ENCODE measurements at places on chromosomes 12 and 14.
A peak's percentile ranks its signal among the peaks of the same experiment; 100 is the strongest.

GRCh38 chr12:67457778-67458665, 188.9 kb downstream of the CAND1 start:
- DNase-seq: no peak

DNA sequence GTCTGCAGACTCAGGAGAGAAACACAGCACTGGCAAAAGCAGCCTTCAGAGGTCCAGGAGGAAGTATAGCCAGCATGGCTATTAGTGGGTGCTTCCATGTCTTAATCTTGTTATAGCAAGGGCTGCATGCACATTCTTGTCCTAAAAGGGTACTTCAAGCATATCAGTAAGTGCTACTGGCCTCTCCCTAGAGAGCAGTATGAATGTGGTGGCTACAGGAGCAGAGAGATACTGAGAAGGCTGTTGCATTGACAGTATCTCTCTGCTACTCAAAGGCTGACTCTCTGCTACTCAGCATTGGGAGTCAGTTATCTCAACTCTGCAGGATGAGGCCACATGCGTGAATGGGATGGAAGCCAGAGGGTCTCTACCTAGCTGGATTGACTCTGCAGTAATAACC, 2.0 kb downstream of the GARIN6 start:
- peak; percentile 32 for DNase-seq

DNA sequence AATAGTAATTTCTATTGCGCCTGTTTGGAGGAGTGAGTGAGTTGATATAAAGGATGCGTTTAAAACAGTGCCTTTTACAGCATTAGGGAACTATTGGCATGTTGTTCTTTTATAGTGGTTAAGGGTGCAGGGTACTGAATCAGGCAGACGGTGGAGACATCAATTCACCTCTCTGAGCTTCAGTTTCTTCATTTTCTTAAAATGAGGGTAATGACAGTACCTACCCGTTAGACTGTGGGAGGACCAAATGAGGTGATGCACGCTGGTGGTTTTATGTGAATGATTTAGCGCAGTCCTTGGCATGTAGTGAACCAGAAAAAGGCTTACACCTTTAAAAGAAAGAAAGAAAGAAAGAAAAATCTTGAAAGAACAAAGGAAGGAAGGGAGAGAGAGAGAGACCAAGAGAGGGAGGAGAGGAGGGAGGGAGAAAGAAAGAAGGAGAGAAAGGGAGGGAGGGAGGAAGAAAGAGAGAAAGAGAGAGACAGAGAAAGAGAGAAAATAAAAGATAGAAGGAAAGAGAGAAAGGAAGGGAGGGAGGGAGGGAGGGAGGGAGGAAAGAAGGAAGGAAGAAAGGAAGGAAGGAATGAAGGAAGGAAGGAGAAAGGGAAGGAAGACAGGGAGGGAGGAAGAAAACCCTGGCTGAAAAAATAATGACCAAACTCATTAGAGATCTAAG, 22.2 kb upstream of the CCND2 start:
- no peak for DNase-seq

DNA sequence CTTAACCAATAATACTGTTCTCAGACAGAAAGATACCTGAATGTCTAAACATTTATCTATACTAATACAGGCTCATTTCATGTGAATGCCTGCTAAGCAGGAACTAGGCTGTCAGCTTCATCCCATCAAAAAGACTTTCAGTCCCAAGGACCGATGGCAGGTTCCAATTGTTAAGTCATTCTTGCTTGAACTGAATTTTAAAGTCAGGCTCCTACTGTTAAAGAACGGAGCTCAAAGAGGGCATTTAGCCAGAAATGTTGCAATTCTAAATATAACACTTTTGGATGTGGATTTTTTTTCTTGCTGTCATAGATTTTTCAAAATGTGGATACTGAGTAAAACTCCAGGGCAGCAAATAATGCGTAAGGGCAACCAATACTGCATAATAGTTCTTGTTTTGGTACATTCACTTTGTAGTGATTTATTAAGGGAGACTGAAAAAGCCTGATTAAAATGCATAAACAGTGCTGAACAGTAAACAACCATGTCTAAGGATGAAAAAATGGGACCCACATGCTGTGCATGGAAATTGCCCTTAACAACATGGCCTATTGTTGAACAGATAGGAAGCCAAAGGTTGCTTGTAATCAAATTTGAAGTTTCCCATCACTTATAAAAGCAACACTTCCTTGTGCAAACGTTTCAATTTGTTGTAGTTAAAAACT, 38.6 kb upstream of the DBX2 start:
- no peak for DNase-seq

- no peak for DNase-seq
Observed at GRCh38 chr12:101919447-101919846, 42.1 kb downstream of the DRAM1 start.

DNA sequence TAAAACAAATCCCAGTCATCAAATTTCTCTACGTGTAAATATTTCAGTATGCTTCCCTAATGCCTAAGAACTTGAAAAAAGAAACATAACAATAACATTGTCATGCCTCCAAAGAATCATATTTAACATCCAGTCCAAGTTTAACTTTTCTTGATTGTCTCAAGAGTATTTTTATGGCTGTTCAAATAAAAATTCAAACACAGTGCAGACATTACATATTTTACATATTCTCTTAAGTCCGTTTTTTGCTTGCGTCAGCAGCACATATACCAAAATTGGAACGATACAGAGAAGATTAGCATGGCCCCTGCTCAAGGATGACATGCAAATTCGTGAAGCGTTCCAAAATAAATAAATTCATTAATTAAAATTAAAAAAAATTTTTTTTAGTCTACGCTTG, 23.3 kb upstream of the EEA1 start:
- no peak for DNase-seq

GRCh38 chr14:103273745-103274615, 60.1 kb upstream of the EIF5 start:
- no peak for DNase-seq

GRCh38 chr14:62745496-62745895, 299.8 kb downstream of the KCNH5 start:
- DNase-seq: no peak

DNA sequence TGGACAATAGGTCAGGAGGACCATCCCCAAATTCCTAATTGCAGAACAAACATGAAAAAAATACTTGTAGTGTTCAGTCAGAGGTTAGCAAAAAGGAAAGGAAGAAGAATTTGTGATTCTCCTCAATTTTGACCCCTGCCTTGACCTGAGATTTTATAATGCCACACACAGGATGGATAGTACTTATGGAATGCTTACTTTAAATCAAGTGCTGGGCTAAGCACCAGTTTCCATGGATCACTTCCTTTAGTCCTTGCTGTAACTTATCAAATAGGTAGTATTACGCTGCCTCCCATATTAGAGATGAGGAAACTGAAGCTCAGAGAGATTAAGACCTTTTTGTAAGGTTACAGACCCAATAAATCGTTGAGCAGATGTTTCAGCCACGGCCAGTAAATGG, 81.2 kb upstream of the OVCH1 start:
- no peak for DNase-seq

DNA sequence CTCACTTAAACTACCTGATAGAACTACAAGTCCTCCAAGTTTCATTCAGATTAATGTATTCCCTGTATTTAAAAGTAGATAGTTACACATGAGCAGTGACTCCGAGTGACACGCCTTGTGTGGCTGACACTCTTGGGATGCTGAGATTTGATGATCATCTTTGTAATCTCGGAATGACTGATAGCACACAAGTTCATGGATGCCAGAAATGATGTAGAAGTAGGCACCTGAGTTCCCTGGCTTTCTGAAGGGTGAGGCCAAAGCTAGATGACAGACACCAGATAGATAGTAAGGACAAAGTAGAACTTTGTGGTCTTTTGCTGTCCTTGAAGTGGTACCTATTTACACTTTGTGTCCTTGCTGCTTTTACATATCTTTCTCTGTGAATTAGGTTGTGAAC, 491.2 kb downstream of the PCNX1 start:
- DNase-seq: no peak

DNA sequence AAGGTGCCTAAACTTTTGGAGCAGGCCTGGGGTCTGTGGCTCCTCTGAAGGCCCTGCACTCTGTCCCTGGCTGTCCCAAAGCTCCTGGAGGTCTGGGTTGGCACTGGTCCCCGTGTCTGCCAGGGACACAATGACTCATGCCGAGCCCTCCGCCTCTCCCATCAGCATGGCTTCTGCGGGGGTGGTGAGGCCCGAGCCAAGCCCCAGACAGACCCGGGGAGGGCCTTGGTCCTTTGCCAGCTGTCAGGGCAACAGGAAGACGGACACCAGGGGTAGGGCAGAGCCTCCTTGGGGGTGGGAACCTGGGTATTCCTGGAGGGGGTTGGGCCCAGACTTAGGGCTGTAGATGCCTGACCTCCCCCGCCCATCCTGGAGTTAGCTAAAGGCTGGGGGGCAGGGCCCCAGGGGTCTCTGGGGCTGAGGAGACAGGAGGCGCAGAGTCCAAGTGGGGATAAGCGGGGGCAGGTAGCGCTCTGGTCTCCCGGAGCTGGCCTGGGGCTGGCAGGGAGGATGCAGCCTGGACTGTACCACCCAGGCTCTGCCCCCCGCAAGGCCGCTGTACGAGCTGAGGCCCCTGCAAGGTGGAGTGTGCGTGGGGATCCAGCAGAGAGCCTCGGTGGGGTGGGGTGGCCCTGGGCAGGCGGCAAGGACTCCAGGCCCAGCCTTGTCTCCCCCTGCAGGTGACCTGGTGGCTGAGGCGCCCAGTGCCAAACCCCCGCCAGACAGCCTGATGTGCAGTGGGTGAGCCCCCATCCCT, 16.4 kb upstream of the PUS1 start:
- no peak for DNase-seq

DNA sequence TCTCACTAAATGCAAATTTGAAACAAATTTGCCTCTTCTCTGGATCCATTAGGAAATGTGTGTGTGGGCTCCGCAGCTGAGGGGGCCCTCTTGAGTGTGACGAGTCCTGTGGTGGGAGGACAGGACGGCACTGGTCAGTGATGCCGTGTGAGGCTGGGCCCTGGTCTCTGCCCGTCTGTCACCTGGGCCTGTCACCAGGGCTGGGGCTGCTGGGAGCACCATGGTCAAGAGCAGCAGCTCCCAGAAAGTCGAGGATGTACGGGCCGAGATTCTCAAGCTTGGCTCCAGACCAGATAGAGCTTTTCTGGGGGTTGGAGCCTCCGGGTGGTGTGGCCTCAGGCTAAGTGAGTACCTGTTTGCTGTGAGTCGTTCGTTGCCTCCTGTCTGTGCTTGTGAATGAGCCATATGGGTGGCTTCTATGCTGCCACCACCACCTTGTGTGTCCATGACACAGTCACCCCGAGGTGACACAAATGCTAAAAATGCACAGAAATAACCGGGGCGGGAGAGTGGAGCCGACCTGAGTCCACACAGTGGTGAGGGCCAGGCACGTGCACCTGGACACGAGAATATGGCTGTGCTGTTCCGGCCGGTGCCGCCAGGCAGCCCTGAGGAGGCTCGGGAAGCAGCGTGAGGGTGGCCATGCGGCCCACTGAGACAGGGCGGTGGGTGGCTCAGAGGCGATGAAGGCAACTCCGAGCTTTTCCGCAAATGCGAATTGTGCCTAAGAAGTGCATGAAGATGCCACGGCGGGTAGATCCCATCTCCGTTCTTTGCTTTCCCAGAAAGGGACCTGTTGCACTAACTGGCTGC, 8.7 kb downstream of the PGAM5 start:
- DNase-seq: no peak

DNA sequence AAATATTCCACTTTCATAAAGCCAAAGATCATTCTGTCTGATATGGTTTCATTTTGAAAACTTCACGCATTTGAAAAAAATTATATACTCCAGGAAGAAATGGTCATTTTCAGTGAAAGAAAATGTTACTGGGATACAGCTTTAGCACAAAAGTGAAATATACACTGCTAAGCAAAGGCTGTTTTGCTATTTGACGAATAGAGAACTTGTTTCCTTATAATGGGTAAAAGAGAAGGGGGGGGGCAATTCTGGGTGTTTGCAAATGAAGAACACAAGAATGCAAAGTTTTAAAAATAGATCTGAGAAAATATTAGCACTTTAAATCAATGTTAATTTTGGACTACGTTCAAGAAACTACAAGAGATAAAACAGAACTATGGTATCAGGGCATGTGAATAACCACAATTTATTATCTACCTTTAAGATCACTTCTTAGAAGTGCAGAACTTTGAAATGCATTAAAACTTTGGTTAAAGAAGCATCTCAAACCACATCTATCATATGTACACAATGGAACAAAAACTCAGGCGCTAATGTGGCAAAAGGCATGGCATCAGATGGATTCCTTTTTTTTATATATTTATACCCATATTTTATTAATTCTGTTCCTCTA, 51.1 kb downstream of the EFCAB11 start:
- no peak for DNase-seq

GRCh38 chr14:77590845-77591485, 25.5 kb downstream of the SPTLC2 start:
- no peak for DNase-seq

DNA sequence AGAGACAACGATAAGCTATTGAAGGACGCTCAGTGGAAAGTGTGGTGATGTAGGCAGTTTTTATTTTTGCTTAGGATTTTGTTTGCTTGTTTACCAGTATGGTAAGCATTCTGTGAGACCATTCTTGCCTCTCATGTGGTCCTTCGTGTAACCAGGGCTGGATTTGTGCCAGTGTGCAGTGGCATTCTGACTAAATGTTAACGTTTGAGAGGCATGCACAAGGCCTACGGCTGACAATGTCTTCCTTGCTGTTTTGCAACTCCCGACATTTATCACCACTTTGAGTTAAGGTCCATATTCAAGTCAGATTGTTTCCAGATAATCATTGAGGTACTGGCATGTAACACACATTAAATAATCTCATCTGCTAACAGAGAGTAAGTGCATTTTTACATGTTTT, 102.3 kb upstream of the BCAT1 start:
- DNase-seq: no peak

DNA sequence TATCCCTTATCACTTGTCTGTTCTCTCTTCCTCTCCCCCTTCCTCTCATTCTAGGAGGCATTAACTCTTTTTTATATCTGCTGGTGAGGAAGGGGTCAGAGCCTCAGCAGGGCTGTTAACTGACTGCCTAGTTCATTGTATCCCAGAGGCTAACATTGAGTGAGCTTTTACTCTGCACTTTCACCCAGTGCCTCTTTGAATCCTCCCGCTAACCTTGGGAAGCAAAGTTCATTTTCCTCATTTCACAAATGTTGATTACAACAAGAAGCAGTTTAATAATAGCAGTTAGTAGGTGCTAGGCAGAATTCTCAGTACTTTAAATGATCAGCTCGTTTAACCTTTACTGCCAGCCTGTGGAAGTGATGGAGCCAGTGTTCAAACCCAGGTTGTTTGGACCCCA, 75.5 kb downstream of the POLR3B start:
- DNase-seq: no peak

DNA sequence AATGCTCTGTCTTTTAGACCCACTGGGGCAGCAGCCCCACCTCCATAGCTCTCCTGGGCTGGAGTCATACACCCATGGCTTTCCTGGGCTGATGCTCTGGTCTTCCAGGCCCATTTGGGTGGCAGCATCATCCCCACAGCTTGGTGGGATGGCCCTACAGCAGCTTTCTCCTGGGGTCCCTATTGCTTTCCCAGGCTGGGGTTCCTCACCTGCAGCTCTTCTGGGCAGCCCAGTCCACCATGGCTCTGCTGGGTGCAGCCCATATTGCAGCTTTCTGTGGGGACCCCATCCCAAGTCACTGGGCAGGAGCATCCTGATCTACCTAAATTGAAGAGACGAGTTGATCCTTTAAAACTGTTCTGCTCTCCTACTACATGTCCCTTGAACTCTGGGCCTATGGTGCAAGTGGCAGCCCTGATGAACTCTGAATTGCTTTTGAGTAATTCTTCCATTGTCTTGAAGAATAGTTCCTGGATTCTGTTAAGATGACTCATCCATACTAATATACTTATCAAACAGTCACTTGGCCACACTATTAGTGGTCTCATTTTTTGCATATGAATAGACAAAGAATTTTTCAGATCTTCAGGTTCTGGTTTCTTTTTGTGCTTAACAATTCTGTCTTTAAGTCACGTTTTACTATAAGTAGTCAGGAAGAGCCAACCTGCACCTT, 390.1 kb downstream of the DPF3 start:
- no peak for DNase-seq

All from NCI-H187 (cell line).